ENCODE measurements at places on chromosomes 4 and X. TPM values are rescaled to one million over a fixed set of nuclear protein-coding genes. Genes with fewer than 3 reads are reported as not detected.

The ACE2 gene
- total RNA-seq = not detected

The LRAT gene
- 0.50 TPM for total RNA-seq

The FUNDC2 gene
- total RNA-seq = 49.5 TPM

- DNase-seq = peak; percentile 71
Measured at GRCh38 chr4:108382751-108383150, 214.0 kb upstream of the LEF1 start.

DNA sequence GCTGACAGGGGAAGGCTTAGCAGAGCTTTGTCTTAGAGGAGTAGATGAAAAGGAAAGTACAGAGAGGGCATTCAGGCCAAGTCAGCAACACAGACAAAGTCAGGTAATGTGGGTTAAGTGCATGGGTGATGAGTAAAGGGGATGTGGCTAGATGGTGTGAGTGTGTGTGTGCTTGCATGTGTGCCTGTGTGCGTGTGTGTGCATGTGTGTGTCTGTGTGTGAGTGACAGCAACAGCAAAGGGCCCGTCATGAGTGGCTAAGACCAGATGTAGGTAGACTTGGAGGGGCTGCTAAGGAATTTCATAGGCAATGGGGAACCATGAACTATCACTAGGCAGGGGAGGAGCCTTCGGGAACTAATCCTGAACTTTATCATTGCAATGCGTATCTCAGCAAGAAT is 2.2 kb upstream of the GPR78 start:
- DNase-seq = no peak

DNA sequence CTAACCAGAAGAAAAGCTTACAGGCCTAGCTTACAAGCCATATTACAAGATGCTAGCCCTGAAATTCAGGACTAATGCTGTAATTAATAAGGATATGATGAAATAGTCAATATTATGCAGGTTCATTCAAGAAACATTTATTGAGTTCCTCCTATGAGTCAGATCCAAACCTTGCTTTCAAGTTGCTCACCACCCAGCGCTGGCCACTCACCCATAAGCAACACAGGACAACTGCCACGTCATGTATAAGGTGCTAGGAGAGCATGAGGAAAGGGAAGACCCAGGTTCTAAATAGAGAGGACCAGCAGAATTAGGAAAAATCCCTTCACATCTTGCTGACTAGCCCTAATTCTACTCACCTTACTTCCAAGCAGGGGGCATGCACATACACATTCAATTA is 23.3 kb downstream of the MAML3 start:
- peak; percentile 88 for DNase-seq

- DNase-seq = no peak
Measured at GRCh38 chr4:7151668-7152227, 40.6 kb upstream of the SORCS2 start.

DNA sequence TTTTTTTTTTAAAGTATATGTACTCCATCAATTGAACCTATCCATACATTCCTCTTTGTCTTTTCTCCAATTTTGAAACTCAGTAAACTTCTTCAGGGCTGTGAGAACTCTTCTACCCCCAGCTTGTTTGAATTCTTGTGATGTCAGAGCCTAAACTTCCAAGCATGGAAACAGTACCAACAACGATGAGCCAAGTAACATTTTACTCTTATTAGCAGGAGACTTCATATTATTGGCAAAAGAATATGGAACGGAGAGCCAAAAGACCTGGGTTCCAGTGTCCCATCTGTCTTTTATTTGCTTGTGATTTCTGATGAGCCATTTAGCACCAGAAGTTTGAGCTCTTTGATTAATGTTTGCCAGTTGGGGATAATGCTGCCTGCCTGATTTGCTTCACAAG is 5.3 kb downstream of the DIAPH2 start:
- no peak for DNase-seq

DNA sequence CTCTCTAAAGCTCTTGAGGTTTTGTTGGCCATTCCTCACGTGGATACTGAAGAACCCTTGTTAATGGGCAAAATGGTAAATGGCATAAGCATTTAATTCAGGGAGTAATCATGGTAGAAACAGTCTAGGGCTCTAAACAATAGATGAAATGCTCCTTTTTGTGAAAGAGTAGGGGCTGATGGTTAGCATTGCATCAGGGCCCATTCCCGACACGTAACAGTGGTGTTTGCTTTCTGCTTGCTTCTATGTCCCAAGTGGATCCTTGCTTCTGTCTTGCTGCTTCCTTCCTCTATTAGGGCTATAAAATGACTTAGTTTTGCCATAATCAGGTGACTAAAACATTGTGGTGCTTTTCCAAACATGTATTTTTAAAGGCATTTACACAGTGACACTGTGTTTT is 230.9 kb upstream of the AFF2 start:
- DNase-seq = no peak

- DNase-seq = no peak
Measured at GRCh38 chrX:10828036-10828435, 207.7 kb upstream of the MID1 start.

- no peak for DNase-seq
Measured at GRCh38 chr4:44535981-44536380, 87.4 kb upstream of the KCTD8 start.

GRCh38 chr4:73187325-73187724 is 71.3 kb downstream of the ANKRD17 start:
- DNase-seq = peak; percentile 26

- no peak for DNase-seq
Measured at GRCh38 chr4:5101571-5101970, 50.3 kb downstream of the STK32B start.

The SPINK2 gene
- total RNA-seq = not detected

DNA sequence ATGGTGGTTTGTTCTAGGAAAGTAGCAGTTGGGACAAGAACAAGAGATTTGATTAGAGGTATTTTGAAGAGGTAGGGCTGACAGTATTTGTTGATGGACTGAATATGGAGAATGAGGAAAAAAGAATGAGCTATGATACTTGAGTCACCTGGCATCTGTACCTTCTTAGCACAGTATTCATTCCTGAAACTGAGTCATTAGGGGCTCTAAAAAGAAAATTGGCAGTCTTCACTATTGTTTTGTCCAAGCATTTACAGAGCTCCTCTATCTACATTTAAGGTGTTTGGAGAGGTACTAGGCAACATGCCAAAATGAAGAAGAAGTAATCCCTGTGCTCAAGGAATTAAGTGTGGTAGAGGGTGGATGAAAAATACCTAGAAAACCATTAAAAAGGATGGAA is 165.8 kb downstream of the SHROOM4 start:
- DNase-seq = peak; percentile 64

GRCh38 chr4:182235021-182235795 is 8.0 kb upstream of the TENM3 start:
- no peak for DNase-seq

The FBXO8 gene
- total RNA-seq = 11.9 TPM

DNA sequence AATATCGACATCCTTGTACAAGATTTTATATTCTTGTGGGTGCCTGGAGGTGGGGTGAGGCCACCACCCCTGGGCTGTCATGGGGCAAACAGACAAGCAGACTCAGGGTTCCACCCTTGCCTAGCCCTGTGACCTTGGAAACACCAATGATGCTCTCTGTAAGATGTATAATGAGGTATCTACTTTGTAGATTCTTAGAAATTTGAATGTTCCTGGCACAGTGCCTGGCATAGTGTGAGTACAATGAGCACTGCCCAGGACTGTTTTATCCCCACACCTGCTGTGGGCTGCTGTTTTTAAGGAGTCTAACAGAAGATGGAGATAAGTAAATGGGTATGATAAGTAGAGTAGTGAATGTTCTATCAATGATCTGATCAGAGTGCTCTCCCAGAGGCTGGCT is 3.1 kb downstream of the ZNF518B start:
- no peak for DNase-seq

DNA sequence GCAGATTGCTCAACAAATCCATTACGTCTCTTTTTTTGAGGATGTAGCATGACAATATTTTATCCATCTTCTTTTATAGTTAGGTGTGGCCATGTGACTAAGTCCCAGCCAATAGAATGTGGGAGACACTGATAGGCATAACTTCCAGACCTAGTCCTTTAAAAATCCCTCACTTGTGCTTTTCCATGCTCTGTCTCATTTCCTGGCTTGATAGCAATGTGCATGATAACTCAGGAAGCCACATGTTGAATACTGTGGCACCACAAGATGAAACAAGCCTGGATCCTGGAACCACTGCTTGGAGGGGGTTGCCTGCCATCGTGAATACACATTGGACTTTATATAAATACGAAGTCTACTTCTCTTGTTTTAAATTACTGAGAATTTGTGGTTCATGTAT is 184.0 kb upstream of the NEIL3 start:
- no peak for DNase-seq

- DNase-seq = no peak
Measured at GRCh38 chrX:431056-431455, 44.3 kb upstream of the PPP2R3B start.

GRCh38 chr4:163976588-163976987 is 482.1 kb downstream of the TMA16 start:
- DNase-seq = no peak

GRCh38 chr4:185019456-185020292 is 1.4 kb downstream of the HELT start:
- DNase-seq = no peak
